ENCODE measurements at places on chromosomes 6 and 20.

DNA sequence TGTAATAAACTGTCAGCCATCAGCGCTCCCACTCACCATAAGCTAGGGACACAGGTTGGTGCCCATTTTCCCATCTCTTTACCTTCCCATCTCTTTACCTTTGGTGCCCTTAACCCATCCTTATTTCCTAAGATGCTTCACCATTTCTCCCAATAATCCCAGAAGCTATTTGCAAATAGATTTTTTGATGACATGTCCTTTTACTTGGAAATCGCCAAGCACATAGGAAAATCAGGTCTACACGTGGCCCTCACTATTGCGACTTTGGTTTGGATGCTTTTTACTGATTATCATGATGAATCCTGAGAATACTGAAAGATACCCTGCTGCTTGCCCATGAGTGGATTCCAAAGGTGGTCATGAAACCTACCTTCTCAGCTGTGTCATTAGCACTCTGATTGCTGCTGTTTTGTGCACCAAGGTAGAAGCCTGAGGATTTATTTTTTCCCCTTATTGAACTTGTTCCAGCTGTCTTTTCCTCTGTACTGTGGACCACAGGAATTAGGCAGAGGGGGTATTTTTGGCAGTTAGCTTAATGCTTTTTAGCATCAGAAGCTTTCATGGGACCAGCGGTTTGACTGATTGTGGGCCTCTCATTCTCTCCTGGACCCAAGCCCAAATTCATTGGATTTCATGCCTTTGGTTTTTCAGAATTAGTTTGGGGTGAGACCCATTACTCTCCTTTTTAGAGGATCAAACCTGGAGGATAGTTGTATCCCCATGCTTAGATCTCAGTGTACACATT lies 229.6 kb upstream of the RIN2 start:
- no peak for DNase-seq

DNA sequence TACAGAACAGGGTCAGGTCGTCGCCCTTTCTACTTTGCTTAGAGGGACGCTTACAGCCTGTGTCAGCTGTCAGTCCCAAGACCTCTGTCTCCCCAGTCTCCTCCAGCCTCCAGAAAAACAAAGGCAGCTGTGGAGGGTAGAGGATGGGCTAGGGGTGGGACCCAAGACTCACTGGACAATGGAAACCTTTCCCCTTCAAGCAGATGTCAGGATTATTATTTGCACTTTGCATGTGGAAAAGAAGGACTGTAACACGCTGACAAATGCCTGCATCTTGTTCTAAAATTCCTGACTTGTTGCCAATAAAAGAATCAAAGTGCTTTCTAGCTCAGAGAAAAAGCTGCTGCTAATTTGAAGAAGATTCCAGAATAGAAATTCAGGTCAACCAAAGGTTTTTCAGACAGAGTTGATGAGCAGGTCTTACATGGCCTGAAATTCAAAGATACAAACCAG lies 58.7 kb downstream of the SNX5 start:
- no peak for DNase-seq

GRCh38 chr6:154500769-154501577 lies 9.5 kb downstream of the CNKSR3 start:
- DNase-seq: no peak

DNA sequence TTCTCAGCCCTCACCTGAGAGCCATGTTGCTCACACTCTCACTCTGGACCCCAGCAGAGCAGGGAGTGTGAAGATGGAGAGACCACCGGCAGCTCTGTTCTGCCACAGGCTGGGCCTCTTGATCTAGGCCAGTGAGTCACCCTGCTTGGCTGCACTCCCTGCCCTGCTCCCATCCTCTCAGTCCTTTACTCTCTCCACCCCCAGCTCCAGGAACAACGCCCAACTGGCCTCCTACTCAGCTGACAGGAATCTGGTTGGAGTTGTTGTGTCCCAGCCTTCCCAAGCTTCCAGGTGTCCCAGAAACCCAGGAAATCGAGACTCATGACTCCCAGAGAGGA lies at the start of gene PSORS1C1:
Gene PSORS1C1, plus strand, starts transcription at position 260 of the 338 bp plus-strand sequence. CDS start 14,833 bp downstream, outside the sequence.
- no peak for DNase-seq

GRCh38 chr6:6688951-6689350 lies 100.4 kb downstream of the LY86 start:
- no peak for DNase-seq

GRCh38 chr6:126614642-126615504 lies 275.0 kb downstream of the CENPW start:
- no peak for DNase-seq

- DNase-seq: no peak
Observed at GRCh38 chr6:35679399-35679798, 9.3 kb downstream of the FKBP5 start.
